ENCODE measurements at places on chromosomes 6 and 20.
A peak's percentile ranks its signal among the peaks of the same experiment; 100 is the strongest.

GRCh38 chr6:137163732-137164318 is 9.6 kb downstream of the IL22RA2 start:
- DNase-seq, result no peak

GRCh38 chr20:53425941-53426340 is 167.7 kb downstream of the ZNF217 start:
- no peak for DNase-seq

DNA sequence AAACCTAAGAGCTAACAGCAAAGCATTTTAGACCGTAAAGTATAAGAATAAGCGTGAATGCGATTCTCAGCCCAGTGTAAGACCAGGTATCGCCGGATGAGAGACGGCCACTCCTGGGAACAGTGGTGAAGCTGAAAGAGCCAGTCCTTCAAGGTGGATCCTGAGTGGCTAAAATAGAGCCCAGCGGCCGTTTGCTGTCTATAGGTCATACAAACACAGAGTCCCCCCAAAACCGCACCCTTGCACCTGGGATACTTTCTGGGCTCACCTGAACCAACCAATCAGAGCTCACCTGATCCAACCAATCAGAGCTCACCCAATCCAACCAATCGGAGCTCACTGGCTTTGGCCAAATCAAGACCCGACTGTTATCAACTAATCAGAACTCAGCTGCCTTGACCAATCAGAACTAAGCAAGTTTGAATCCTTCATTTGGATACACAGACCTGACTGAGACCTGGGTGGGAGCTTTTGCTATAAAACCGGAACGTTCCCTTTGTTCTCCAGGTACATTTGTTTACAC is 248.2 kb downstream of the DLL1 start:
- no peak for DNase-seq

- no peak for DNase-seq
Measured at GRCh38 chr6:30044630-30045029, 16.4 kb upstream of the POLR1H start.

- no peak for DNase-seq
Measured at GRCh38 chr20:35743693-35744491, 1.8 kb upstream of the RBM39 start.

GRCh38 chr20:61434341-61434781 is 182.3 kb downstream of the CDH4 start:
- no peak for DNase-seq

DNA sequence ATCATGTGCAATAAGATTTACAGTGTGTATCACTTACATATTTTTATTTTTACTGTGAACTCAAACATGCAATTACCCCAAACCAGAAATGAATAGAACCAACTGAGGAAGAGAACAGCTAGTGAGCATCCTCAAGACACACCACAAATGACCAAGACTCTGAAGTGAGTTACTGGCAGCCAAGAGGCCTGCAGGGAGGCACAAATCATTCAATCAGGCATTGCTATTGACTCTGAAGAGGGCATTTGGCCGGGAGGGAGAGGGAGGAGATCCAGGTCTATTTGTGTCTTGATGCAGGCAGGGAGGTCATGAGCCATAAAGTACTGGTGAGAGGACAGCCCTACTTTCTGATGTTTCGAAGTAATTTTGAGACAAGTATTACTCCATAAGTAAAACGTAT is 257.7 kb downstream of the BCKDHB start:
- DNase-seq, result no peak

- DNase-seq, result no peak
Measured at GRCh38 chr6:130697995-130698535, 129.1 kb upstream of the SMLR1 start.

DNA sequence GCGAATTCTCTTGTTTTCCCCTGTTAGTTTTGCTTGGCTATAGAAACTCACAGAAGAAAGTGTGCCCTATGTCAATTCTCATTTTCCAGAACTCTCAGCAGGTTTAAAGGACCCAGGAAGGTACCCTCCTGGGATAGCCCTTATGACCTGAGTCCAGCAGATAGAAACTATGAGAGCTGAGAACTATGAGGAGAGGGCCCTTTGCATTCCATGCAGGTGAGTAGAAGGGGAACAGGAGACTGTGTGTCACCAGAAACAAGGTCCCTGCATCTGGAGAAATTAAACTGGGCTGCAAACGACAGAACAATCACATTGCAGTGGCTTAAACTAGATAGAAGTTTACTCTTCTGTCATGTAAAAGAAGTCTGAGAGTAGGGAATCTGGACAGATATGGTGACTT is 35.7 kb upstream of the SCUBE3 start:
- DNase-seq, result no peak

- no peak for DNase-seq
Measured at GRCh38 chr20:43778375-43778774, 51.6 kb upstream of the GTSF1L start.

GRCh38 chr6:1502041-1502440 is 107.7 kb upstream of the FOXC1 start:
- DNase-seq, result no peak

DNA sequence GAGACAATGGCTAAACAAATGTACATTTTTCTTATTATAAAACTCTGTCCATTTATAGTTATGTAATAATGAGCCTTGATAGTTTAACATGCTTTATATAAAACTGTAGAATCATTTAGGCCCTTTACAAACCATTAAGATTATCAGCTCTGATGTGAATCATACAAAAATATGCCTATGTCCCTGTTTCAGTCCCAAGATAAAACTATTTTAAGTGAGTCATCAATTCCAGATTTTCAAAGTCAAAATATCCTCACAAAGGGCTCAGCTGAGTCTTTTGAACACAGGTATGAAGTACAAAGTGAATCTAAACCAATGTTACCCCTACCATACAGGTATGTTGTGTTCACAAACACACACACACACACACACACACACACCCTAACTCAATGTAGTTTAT is 88.0 kb downstream of the PTPRK start:
- DNase-seq, result no peak

DNA sequence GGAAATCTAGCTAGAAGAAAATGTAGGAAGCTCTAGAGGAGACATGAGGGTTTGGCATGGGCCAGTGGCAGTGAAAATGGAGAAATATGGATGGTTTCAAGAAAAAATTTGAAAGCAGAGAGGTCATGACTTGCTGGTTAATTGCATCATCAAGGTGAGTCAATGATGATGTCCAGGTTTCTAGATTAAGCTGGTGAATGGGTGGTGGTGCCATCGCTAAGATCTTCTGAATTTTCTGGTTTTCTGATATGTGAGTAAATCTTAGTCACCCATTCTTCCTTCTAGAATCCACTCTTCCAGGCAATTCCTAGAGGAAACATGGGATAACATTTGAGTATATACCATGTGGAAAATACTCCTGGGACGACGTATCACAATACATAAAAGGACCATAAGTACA is 25.0 kb downstream of the SH3BGRL2 start:
- no peak for DNase-seq

GRCh38 chr6:35084511-35085203 is 56.5 kb downstream of the TCP11 start:
- peak; percentile 81 for DNase-seq

GRCh38 chr6:131065112-131065823 is 2.2 kb upstream of the EPB41L2 start:
- no peak for DNase-seq

GRCh38 chr6:8375916-8376315 is 59.4 kb downstream of the SLC35B3 start:
- DNase-seq, result no peak

DNA sequence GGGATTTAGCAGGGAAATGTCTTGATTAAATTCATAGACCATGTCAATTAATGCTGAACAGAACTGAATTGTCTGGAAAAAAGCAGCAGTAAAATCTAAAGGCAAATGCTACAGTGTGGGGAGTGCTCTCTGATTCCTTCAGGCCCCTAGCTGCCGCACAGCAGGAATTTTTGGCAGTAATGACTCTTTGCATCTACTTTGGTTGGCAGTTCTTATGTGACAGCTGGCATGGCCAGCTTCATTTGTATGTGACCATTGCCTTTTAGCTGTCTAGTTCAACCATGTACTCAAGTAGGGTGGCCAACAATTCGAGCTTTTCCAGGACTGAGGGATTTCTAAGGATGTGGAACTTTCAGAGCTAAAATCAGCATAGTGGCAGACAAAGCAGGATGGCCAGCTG is 499.1 kb upstream of the MAN1A1 start:
- no peak for DNase-seq

DNA sequence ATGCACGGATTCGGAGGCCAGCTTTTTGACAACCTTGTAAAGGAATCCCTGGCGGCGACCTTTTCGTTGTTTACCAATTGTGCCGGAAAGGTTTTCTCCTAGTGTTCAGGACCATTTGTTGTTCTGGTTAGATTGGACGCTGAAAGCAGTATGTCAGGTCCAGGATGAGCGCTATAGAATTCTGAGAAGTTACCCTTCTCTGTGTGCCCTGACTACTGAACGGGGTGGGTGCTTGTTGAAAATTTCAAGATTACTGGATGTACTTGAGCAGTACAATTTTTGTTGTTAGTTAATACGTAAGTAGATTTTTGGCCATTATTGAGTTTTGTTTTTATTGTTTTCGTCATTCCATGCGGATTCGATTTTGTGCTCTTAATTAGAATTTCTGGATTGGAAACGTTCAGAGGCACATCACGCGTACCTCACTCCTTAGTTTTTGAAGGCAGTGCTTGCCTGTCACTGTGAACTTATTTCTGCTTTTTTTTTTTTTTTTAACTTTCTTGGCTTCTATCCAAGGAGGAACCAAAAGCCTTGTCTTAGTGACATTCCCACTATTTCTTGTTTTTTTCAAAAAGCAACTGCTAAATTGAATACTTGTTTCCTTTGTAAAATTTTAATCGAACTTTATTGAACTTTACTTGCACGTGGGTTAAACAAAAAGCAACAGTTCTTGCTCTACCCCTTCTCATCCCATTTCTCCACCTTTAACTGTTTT is 898 bp downstream of the XRN2 start:
- DNase-seq, result no peak

- DNase-seq, result no peak
Measured at GRCh38 chr6:85594197-85594930, 706 bp upstream of the SNX14 start.

DNA sequence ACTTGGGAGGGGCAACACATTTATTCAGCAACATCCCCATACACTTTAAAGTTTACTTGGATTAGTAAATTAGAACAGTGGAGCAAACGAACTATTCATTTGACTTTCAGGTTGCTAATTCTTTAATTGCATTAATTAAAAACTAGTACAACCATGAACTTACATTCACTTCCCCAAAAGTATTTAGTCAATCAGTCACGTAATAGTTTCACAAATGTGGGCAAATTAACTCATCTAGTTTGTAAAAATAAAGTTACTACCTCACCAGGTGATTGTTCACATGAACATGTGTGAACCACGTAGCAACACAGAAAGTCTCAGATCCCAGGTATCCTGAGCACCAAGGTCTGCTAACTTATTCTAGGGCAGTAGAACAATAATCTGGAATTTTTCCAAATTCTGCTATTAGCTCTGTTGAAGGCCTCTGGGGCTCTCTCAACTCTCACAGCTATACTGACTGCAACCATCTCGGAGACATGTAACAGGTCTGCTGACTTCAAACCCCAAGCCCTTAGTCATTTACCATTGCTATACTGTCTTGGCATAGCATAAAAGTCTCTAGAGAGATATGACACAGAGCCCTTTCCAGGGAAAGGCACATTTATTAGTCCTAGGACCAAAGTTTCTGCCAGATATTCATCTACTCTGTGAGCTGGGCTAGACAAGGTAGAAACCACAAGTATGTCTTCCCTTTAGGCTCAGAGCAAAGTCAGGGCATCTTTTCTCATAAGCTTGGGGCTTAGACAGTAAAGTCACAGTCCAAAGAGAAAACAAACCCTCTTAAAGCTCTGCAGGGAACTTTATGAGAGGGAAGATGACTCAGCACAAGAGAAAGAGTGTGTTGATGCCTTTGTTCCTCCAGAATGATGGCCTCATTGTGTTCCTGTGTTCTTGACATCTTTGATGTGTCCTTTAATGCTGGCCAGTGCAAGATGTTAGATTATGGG is 50.9 kb upstream of the CCDC28A start:
- DNase-seq, result no peak

- no peak for DNase-seq
Measured at GRCh38 chr6:160279850-160280249, 21.2 kb upstream of the SLC22A2 start.

GRCh38 chr6:151118461-151119123 is 121.2 kb upstream of the AKAP12 start:
- DNase-seq, result no peak

DNA sequence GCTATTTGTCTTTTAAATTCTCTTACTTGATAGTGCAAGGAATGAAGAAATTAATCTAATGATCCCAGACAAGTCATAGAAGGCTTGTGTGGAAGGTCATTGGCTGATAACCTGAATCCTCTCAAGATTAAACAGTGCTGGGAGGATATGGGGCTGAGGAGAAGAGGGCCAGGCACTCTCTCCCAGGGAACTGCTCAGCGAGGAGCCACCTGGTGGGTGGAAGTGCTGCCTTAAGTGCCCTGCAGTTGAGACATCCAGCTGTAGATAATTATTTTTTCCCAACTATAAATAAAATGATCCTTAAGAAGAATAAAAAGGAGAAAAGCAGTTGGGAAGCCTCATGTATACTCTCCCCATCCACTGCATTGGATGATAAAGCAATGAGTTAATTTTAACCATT is 47.9 kb downstream of the BTBD3 start:
- no peak for DNase-seq

DNA sequence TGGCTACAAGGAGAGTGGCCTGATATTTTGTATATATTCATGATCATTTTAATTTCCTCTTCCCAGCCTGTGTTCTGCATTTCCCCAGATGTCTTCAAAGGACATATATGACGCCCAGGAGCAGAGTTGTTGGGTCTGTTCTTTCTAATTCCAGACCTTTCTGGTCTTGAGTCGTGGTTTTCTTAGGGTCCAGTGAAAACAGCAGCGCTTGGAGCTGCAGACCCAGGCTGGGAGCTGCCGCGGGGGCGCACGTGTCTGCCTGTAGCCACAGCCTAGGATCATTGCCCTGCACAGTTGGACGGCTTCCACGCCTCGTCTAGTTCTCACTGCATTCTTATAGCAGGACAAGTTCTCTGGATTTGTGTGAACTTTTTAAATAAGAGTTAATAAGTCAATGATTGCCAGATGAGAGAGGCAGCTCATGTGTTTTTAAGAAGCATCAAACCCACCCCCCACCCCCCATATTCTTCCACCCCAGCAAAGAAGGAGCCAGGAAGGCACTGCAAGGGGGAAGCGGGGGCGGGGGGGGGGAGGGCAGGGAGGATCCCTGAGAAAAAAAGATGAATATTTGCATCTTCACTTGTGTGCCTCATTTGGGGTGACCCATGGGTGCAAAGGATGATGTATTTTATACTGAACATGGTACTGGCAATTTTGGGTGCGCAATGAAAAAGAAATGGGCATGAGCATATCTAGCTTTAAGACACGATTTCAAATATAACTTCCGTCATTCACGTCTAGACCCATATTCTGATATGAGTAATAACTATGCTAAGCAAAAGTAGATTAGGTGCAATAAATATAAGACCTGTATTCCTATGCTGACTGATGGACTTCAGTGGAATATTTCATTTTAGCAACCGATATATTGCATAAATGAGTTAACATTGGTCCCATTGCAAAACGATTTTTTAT is 160.0 kb downstream of the TBXT start:
- DNase-seq, result no peak

Data from vagina (tissue), 2 donors.